Substantia nigra (tissue), 51 donors: ENCODE measurements at places on chromosomes 6 and 20.

DNA sequence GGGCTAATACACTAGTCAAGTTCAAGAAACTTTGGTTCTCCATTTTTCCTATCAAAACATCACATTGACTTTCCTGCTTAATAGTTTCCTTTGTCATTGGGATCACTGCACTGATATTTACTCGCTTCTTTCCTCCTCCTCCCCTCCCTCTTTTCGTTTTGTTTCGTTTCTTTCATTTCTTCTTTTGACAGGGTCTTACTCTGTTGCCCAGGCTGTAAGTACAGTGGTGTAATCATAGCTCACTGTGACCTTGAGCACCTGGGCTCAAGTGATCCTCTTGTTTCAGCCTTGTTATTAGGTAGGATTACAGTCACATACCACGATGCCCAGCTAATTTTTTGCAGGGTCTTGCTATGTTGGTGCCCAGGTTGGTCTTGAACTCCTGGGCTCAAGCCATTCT lies 12.3 kb downstream of the PAQR8 start:
- no peak for DNase-seq

GRCh38 chr6:26056583-26057350 lies 30.5 kb upstream of the HFE start:
- DNase-seq = no peak

DNA sequence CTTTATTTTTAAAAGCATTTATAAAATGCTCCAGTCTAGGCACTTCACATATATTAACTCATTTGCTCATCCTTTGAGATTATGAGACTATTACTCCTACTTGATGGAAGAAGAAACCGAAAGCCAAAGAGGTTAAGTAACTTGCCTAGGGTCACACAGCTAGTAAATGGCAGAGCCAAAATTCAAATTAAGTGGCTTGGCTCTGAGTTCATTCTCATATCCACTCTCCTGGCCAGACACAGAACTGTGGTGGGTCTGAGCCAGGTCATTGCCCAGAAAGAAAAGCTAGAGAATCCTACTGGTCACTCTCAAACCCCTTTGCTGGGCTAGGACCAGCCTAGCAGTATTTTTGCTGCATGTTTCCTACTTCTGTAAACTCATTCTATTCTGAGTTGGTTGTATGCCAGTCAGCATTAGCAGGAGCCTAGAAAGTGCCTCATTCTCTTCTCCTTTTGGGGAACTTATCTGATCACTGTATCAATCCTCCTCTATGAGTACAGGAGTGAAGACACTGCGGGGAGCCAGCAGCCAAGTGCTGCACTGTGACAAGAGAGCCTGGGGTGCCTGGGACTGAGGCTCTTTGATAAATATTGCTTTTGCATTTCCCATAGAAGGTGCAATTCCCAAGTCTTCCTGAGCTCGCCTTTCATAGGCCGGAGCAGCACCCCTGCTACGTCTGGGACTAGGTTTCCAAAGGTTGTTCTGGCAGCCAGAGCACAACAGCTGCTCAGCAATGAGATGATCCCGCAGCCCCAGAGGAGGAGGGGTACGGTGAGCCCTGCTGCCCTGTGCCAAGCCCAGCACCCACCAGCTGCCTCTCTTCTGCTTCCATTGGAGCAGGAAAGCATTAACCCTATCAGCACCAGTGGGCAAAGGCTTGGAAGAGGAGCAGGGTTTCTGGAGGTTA lies 728.3 kb downstream of the MAFB start:
- DNase-seq = no peak

- no peak for DNase-seq
Measured at GRCh38 chr6:81897793-81898192, 145.3 kb upstream of the TENT5A start.

- DNase-seq = no peak
Measured at GRCh38 chr20:10429443-10429981, 4.5 kb downstream of the MKKS start.

DNA sequence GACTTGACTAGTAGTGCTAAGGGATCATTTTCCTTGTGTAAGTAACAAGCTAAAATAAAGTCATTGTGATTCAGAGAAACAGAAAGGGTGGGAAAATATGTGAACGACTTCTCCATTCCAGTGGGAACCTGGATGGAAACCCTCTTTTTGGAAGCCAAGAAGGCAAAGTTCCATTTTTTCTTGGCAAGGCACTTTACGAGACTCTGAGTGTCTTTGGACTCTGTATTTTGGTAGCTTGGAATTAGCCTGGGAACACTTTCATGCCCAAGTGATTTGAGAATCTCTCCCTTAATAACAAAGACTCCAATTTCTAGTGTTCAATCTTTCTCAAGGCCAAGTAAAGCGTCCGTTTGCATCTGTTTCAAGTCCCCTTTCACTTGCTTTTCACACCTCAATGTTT lies 100.5 kb upstream of the SASH1 start:
- DNase-seq = no peak

DNA sequence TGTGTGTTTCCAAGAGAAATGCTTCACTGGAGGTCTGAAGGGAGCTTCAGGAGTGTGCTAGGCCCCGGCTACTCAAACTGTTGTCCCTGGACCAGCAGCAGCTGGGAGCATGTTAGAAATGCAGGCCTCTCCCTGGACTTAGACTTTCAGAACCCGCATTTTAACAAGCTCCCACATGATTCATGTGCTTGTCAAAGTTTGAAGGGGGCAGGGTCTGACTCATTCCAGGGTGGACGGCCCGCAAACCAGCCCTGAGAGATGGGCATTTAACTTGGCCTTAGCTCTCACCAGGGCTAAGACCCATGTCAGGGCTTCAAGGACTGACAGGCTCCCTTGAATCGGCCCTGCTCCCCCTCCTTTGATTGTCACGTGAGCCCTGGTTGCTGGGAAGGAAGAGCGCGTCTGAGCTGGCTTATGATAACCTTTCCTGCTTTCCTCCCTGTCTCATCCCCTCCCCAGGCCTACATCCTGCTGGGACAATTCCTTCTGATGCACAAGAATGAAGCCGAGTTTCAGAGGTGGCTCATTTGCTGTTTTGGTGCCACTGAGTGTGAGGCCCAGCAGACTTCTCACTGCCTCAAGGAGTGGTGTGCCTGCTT lies 35.5 kb downstream of the BANF2 start:
- no peak for DNase-seq

- DNase-seq = no peak
Measured at GRCh38 chr6:112912416-112913101, 565.4 kb downstream of the RFPL4B start.

GRCh38 chr6:26743157-26743821 lies 83.7 kb upstream of the ZNF322 start:
- no peak for DNase-seq

GRCh38 chr20:63016514-63017075 lies 9.8 kb upstream of the BHLHE23 start:
- DNase-seq = no peak

GRCh38 chr6:129321303-129321702 lies 388.7 kb downstream of the ARHGAP18 start:
- DNase-seq = no peak

- DNase-seq = no peak
Measured at GRCh38 chr6:2740581-2740980, 10.1 kb downstream of the MYLK4 start.

DNA sequence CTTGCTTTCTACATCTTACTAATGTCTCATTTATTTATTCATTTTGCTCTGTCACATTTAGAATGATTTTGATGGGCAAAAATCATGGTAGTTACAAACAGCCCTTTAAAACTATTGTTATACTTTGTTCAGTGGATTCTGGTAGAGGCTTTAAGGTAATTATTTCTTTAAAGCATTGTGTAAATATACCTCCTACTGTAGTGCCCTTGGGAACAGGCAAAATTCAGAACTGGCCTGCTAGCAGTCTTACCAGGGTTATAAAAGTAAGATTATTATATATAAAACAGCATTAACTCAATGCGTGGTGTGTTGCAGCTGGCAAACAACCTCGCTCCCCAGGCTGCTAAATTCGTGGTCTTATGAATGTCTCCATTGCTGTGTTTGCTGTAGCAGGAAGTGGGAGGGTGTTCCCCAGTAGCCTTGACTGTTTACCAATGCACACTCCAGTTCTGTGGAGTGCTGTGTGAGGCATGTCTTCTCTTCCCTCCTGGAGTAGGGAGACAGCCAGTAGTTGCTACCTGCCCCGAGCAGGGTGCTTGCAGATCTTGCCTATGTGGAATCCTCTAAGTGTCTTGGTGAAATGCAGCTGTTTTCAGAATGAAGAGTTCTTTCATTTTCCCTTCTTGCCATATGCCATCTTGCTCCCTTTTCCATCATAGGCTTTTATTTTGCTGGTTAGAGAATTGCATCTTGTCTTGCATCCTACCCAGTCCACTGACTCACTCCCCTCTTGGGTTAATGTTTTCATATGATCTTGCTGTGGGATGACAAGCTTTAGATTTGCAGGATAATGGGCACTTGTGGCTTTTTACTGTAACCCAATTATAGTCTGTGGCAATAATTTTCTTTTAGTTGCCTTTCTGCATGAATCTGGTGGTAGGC lies 45.3 kb downstream of the IGF2R start:
- no peak for DNase-seq

GRCh38 chr6:38566295-38567030 lies 73.3 kb downstream of the BTBD9 start:
- DNase-seq = no peak

DNA sequence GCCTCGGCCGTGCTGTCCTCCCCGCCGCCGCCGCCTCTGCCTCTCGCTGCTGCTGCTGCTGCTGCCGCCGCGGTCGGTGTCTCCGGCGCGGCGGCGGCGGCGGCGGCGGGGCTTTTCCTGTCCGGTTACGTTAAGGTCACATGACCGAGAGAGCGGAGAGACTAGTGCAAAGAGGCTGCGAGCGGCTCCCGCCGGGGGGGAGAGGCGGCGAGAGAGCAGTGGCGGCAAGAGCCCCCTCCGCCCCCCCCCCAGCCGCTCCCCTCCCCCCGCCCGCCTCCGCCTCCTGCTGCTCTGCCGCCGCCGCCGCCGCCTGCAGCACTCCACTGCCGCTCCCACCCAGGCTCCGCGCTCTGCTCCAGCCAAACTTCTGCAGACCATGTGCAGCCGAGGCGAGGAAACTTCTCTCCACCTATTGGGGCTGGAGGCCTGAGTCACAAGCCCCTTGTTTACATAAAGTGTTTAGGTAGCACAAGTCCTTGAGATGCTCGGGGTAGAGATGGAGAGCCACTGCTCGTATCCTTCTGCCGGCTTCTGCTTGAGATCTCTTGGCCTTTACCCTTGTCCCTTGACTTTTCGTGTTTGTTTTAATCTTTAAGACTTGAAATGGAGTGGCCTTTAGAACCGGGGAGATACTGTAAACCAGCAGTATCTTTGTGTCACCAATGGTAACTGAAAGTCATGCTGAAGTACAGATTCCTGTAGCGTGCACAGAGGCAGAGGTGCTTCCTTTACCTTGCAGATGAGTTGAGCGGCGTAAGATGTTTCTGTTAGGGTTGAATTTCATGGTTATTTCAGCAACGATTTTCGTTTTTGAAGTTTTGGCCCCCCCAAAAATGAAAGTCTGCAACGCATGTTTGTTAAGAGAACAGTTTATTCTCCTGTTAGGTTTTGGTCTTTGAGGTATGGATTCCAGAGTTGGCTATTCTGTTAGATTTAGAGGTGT lies at the start of gene ZBTB2:
TSS of gene ZBTB2 (minus strand) at position 89 of the 943 bp plus-strand sequence. CDS start 17,922 bp downstream, outside the sequence.
- no peak for DNase-seq

GRCh38 chr20:1215386-1216170 lies 10.3 kb upstream of the RAD21L1 start:
- no peak for DNase-seq

GRCh38 chr20:41483553-41483930 lies 116.9 kb upstream of the EMILIN3 start:
- DNase-seq = no peak

DNA sequence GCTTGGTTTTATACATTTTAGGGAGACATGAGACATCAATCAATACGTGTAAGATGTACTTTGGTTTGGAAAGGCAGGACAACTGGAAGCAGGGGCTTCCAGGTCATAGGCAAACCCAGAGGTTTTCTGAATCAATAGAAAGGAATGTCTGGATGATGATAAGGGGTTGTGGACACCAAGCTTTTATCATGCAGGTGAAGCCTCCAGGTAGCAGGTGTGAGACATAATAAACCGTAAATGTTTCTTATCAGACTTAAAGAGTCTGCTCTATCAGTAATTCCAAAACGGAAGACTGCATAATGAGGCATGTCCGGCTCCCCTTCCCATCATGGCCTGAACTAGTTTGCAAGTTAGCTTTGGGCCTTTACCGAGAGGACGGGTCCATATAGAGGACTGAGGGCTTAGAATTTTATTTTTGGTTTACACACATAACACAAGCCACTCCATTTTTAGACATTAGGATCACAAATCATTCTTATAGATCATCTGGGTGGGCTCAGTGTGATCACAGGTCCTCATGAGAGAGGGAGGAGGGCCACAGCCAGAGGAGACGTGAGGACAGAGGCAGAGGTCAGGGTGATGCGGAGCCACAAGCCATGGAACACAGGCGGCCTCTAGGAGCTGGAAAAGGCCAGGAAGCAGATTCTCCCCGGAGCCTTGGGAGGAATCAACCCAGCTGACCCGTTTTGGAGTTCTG lies 10.7 kb upstream of the SERPINB9 start:
- DNase-seq = no peak

GRCh38 chr20:43812216-43812615 lies 85.4 kb upstream of the GTSF1L start:
- no peak for DNase-seq

- DNase-seq = no peak
Measured at GRCh38 chr20:20706285-20706684, 6.2 kb downstream of the RALGAPA2 start.

DNA sequence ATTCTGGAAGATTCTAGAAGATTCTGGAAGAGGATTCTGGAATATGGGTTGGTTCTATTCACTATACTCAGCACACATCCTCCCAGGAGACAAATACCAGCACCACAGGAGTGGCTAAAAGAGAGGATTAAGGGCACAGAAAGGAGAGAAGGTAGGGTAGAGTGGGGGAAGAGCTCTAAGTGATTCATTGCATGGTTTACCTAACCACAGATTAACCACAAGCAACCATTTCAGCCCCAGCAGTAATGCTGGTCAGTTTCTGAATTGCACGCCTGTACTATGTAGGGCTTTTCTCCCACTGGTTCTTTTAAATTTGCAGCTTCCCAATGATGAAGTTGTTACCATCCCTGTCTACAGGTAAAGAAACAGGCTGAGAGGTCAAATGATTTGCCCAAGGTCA lies 192.7 kb upstream of the PMEPA1 start:
- no peak for DNase-seq

DNA sequence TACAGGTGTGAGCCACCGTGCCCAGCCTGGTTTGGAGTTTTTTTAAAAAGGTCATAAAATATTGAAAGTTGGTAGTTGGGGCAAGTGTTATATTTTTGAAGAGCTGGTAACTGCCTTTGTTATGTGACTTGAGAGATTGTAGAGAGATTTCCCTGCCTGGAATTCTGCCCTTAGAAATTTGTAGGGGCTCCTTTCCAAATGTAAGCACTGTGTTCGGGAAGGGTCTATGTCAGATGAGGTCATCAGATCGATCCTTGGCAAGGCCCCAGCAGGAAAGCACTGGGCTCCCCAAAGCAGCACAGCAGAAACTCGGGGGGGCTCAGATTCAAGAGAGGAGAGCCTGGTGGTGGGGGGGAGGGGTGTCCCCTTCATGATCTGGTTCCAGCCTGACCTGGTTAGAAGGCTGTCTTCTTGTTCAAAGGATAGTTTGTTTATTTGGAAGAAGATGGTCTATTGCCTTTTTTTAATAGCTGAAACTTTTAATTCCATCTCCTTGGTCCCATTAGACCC lies 220.2 kb downstream of the UST start:
- DNase-seq = no peak

GRCh38 chr6:14690120-14691056 lies 555.5 kb upstream of the JARID2 start:
- no peak for DNase-seq

- DNase-seq = no peak
Measured at GRCh38 chr6:41408576-41408975, 73.2 kb downstream of the NCR2 start.
